ENCODE measurements at places on chromosomes 2 and 18.

DNA sequence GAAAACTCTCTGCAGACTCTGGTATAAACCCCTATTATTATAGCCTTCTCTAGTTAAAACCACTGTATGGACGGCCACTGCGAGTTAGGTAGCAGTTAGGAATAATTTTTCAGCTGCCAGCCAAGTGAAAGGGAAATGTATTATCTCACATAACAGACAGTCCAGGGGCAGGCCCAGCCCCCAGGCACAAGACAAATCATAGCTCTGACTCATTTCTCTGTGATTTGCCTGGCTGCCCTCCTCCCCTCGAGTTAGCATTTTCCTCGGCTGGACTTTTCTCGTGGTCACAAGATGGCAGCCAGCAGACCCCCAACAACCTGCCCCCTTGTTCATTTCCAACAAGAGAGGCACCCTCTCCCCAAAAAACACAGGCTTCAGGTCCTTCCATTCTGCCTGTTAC lies 10.5 kb downstream of the VIT start:
- no peak for DNase-seq

DNA sequence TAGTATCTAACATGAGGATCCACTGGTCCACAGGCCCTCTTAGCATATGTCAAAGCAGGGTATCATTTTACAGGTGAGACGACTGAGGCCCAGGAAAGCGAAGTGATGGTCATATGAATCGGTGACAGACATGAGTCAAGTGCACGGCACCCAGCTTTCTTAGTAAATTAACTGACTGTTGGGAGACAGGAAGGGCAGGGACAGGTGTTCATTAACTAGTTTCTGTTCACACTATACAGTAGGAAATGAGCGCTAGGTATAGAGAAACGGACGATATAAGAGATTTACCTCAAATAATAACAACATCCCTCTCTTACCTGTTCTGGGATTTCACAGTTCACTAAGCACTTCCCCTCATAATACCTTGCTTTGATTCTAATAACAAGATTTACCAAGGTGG lies 1.7 kb upstream of the SMARCAL1 start:
- DNase-seq = no peak

- DNase-seq = no peak
Observed at GRCh38 chr2:39141334-39142271, 20.8 kb upstream of the SOS1 start.

GRCh38 chr2:147628971-147629421 lies 215.8 kb upstream of the ACVR2A start:
- no peak for DNase-seq

- no peak for DNase-seq
Observed at GRCh38 chr2:125444106-125444505, 1211.9 kb upstream of the GYPC start.

- no peak for DNase-seq
Observed at GRCh38 chr2:75068546-75068945, 110.1 kb downstream of the POLE4 start.

- no peak for DNase-seq
Observed at GRCh38 chr18:76634564-76634963, 139.5 kb upstream of the ZNF516 start.

GRCh38 chr2:43104763-43105162 lies 121.6 kb downstream of the ZFP36L2 start:
- DNase-seq = no peak

Measured in NCI-H2029 treated with DMSO at 0.1 percent for 48 hours (cell line).